ENCODE measurements at places on chromosomes 3 and 15. TPM values are rescaled to one million over a fixed set of nuclear protein-coding genes. Genes with fewer than 3 reads are reported as not detected.

Gene MNS1
- total RNA-seq, result 2.0 TPM

Gene C3orf62
- total RNA-seq, result 1.0 TPM

Gene C3orf80
- total RNA-seq, result not detected

Gene DLEC1
- total RNA-seq, result 0.22 TPM

Gene SLC4A7
- 14.4 TPM for total RNA-seq

Gene SNX4
- total RNA-seq, result 30.0 TPM

Gene DPPA2
- total RNA-seq, result not detected

Gene SLC22A13
- not detected for total RNA-seq

Gene MYZAP
- 305 TPM for total RNA-seq

Gene CALML4
- total RNA-seq, result 2.1 TPM

Gene BOC
- total RNA-seq, result 15.4 TPM

Gene OSTN
- 0.22 TPM for total RNA-seq

Gene OR4F15
- not detected for total RNA-seq

Gene HLTF
- 24.8 TPM for total RNA-seq

DNA sequence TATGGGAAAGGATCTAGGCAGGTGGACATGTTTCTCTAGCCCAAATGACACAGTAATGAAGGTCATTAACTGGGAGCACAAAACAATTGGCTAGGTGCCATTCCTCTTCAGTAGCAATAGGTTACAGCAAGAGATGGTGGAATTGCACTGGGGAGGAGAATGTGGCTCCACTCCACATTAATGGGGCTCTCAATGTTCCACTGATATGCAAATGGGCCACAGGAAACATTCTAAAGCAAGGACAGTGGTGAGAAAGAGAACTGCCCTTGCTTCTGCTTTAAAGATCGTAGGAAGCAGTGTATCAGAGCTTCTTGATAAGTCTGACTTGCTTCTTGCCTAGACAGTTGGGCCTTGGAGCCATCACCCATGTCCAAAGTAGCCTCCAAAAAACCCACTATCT, 271.4 kb upstream of the PPP2R3A start:
- no peak for DNase-seq

- no peak for DNase-seq
Observed at GRCh38 chr3:49647741-49648140, 26.4 kb upstream of the APEH start.

DNA sequence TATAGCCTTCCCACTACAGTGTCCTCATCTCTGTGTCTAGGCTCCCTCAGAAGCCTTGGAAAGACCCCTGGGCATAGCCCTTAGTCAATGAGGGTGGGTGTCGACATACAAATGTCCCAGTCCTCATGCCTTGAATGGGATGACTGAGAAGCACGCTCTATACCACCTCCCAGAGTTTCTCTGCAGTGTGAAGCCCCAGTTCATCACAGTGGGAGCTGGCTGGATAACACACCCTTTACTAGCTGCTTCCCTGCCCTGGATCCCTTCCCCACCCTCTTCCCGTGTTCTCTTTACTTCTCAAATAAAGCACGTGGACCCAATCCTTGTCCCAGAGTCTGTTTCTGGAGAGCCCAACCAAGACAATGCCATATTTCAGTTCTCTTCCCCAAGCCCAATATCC, 239.3 kb downstream of the VPS13C start:
- DNase-seq, result no peak

GRCh38 chr3:105752791-105753415, 115.9 kb downstream of the CBLB start:
- no peak for DNase-seq

DNA sequence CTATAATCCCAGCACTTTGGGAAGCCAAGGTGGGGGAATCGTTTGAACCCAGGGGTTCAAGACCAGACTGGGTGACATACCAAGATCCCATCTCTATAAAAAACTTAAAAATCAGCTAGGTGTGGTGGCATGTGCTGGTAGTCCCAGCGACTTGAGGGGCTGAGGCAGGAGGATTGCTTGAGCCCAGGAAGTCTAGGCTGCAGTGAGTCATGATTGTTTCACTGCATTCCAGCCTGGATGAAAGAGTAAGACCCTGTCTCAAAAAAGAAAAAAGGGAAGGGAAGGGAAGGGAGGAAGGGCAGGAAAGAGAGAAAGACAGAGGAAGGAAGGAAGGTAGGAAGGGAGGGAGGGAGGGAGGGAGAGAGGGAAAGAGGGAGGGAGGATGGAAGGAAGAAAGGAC, 133.7 kb upstream of the LRRN1 start:
- no peak for DNase-seq

GRCh38 chr3:88440701-88441100, 290.9 kb downstream of the C3orf38 start:
- no peak for DNase-seq

- no peak for DNase-seq
Observed at GRCh38 chr3:31305340-31305739, 227.4 kb upstream of the STT3B start.

GRCh38 chr3:177352424-177352823, 155.1 kb upstream of the TBL1XR1 start:
- DNase-seq, result no peak

GRCh38 chr3:28973609-28974008, 307.3 kb upstream of the RBMS3 start:
- DNase-seq, result no peak

GRCh38 chr15:36501063-36501678, 78.3 kb upstream of the CDIN1 start:
- DNase-seq, result no peak

DNA sequence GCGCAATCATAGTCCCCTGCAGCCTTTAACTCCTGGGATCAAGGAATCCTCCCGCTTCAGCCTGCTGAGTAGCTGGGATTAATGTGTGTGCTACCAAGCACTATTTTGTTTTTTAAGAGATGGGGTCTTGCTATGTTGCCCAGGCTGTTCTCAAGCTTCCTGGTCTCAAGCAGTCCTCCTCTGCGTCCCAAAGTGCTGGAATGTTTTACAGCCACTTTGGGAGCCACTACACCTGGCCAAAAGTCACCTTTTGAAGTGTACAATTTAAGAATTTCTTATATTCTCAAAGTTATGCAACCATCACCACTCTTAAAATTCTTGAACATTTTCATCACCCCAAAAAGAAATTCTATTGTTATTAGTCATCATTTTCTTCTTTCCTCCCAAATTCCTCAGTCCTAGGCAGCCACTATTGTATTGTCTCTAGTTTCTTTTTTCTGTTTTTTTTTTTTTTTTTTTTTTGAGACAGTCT, 17.8 kb downstream of the CDV3 start:
- DNase-seq, result no peak

- DNase-seq, result no peak
Observed at GRCh38 chr15:66682246-66682645, 19.8 kb upstream of the SMAD6 start.

- no peak for DNase-seq
Observed at GRCh38 chr15:49309889-49310288, 113.2 kb upstream of the FGF7 start.

DNA sequence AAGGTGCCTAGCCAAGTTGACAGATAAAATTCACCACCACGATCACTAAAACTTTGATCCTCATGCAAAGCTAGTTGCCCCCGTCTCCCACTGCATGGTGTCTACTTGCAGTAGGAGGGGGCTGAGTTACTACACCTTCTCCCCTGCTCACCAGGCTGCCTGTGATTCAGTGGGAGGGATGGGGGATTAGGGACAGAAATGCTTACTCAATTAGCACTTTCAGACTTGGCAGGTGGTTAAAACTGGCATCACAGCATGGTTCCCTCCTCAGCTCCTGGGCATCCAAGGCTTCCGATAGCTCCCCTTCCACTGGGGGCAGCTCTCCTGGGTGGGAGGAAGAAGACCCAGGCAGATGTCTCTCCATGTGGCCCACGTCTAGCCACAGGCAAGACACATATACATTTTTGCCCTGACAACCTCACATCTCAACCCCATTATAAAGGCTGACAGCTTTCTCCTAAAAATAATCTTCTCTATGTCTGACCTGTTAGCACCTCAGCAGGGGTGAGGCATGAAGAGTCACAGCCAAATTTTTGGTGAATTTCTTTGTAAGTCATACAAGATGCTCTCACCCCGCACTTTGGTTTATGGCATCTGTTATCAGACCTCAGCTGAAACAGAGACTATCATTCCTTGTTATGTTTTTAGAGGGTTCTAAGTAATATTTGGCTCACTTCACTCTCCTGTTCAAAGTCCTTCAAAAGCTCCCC, 369.0 kb downstream of the SV2B start:
- DNase-seq, result no peak

- peak; percentile 32 for DNase-seq
Observed at GRCh38 chr15:101037090-101037830, 118.1 kb downstream of the LRRK1 start.

- DNase-seq, result no peak
Observed at GRCh38 chr15:81316267-81316666, 7.7 kb downstream of the STARD5 start.

GRCh38 chr3:53890726-53891475, 758 bp downstream of the SELENOK start:
- no peak for DNase-seq

- DNase-seq, result no peak
Observed at GRCh38 chr3:55487381-55488241, 505 bp upstream of the WNT5A start.

- DNase-seq, result no peak
Observed at GRCh38 chr15:88016406-88016805, 240.1 kb downstream of the NTRK3 start.

- peak; percentile 75 for DNase-seq
Observed at GRCh38 chr15:92899948-92900730, at the start of gene CHD2. CHD2 (plus strand) TSS chr15:92900324; CDS start chr15:92901238, 914 bp downstream.

- DNase-seq, result no peak
Observed at GRCh38 chr3:97438131-97438530, 326.4 kb upstream of the ARL6 start.

DNA sequence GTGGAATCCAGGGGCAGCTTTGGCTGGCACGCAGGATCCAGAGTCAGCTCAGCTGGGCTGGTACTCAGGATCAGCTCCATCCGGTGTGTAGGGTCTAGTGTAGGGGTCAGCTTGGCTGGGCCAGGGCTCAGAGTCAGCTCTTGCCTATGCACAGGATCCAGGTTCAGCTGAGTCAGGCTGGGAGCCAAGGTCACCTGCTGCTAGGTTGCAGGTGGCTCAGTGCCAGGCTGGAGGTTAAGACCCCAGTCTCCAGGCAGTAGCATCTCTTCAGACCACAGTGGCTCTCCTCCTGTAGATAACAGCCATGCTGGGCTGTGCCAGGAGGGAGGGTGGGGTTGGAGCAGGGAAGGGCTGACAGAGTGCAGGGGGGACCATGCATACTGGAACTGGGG, 1.8 kb downstream of the HYAL3 start:
- no peak for DNase-seq

GRCh38 chr3:107956991-107957900, 133.6 kb downstream of the CD47 start:
- peak; percentile 93 for DNase-seq

- DNase-seq, result no peak
Observed at GRCh38 chr3:69231929-69232440, 109.6 kb upstream of the LMOD3 start.

All from right atrium auricular region (tissue), 2 donors.